ENCODE measurements at places on chromosomes 5 and 9.

DNA sequence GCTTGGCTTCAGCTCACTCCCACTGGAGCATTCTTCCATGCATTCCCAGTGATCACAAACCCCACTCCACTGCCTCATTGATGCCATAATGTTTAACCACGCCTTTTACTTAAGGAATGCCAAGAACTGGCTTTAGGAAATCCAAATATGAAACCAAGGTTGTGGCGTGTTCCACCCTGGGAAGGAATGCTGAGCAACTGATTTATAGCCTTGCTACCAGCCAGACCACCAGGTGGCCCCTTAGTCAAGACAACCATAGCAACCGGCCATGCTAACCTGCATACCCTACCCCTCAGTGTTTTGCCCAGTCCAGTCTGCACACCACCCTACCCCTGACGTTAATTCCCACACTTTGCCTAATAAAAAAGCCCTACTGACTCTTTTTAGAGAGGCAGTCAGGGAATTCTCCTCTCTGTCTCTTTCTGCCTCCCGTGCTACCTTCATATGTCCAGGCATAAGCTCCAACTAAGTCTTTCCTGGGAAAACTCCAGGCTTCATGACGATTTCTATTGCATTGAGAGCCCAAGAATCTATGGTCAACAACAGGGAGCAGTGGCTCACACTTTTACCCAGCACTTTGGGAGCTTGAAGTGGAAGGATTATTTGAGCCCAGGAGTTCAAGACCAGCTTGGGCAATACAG lies 27.0 kb upstream of the PRRC2B start:
- no peak for DNase-seq

DNA sequence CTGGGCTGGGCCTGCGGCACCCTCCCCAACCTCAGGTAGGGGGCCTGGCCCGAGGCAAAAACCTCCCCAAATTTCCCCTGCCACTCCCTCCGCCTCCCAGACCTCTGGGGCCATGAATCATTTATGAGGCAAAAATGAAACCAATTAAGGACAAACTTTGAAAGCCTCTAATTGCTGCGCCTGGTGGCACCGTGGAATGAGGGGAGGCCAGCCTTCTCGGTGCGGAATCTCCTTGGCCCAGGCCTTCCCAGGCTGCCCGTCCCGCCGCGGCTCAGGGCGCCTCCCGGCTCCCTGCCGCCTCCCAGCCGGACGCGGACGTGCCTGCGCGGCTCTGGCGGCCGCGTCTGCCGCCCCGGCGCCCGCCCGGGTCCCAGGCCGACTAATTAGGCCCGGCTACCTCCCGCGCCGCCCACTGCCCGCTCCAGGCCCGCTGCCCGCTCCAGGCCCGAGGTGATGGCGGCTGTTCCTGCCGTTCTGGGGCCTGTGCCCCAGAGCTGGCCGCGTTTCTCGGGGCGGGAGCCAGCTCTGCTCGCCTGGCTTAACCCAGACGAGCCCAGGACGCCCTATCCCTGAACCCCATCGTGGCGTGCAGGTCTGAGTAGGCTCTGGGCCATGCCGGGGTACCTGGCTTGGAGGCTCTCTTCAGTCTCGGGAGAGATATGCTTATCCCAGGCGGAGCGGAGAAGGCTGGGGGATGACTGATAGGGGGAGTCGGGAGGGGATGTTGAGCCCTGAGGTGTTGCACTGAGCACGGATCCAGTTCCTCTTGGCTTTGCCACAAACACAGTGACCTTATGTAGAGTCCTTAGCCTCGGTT lies 20.1 kb downstream of the CXXC5 start:
- DNase-seq = peak; percentile 32

DNA sequence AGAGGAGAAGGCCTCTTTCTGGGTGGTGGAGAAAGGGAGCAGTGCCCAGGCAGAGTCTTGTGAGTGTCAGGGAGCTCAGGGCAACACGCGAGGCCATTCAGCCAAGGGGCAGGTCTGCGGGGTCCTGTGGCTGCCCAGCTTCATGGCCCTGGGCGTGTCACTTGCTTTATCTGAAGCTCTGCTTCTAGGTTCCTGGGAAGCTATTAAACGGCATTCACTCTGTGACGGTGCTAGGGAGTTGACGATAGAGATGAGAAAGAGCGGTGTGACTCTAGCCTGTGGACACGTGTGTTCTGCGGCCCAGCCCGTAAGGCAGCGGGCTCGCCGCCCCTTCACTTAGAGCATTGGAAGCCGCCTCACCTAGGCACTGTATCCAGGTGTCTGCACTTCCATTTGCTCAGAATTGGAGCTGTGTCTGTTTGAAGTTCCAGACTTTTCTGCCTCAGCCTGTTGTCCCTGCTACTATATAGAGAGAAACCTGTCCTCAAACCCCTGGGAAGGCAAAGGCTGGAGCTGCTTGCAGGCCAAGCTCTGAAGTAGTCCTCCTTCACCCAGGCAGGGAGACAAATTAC lies 88.3 kb downstream of the PHF2 start:
- no peak for DNase-seq

DNA sequence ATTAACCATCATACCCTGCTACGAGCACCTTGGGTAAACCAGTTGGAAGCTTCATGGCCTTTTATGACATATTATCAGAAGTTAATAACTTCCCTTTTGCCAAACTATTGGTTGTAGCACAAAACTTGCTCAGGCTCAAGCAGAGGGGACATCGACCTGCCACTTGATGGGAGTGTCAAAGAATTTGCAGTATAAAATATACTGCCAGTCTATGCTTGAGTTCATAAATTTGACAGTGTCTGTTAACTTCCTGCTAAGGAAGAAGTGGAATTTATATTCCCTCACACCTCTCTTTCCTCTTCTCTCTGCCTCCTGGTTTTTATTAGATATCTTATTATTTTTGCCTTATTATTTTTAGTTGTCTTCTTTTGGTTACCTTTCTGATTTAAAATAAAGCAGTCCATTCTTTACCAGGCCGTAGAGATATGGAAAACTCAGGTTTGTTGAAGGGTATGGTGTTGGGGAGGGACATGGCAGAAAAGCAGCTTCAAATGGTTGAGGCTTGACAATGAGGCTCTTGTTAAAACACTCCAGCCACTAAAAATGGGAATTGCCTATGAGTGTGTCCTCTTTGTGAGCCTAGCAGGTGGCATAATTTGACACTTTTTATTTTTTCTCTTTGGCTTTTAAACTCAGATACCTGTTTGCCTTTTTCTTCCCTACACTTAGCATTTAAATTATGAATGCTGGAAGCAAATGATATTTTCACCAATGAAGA lies 298.0 kb downstream of the DOCK8 start:
- DNase-seq = no peak

DNA sequence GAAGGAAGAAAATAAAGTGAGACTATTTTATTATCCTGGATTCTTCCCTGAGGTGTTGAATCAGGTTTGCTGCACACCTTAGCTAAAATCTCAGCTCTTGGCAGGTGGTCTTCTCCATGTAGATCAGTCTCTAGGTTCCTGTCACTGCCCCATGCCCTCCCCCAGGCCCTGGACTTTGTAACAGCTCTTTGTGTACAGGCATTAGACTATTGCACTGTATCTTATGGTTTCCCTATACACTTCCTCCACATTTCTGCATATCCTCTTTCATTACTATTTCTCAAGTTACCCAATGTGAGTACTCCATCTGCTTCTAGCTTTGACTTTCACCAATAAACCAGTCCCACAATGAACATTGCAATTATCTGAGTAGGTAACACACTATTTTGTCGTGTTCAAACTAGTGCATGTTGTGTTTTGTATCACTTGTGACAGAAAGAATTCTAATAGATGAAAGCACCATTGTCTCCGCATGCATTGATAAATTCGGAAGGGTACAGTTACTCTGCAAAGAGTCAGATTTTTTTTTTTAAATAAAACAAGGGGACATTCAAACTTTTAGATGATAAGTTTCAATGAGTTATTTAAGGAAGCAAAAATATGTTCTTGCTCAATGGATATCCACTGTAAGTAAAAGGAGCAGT lies 1348.7 kb upstream of the C9orf72 start:
- no peak for DNase-seq

GRCh38 chr9:135463140-135463539 lies 16.4 kb upstream of the PPP1R26 start:
- DNase-seq = no peak

DNA sequence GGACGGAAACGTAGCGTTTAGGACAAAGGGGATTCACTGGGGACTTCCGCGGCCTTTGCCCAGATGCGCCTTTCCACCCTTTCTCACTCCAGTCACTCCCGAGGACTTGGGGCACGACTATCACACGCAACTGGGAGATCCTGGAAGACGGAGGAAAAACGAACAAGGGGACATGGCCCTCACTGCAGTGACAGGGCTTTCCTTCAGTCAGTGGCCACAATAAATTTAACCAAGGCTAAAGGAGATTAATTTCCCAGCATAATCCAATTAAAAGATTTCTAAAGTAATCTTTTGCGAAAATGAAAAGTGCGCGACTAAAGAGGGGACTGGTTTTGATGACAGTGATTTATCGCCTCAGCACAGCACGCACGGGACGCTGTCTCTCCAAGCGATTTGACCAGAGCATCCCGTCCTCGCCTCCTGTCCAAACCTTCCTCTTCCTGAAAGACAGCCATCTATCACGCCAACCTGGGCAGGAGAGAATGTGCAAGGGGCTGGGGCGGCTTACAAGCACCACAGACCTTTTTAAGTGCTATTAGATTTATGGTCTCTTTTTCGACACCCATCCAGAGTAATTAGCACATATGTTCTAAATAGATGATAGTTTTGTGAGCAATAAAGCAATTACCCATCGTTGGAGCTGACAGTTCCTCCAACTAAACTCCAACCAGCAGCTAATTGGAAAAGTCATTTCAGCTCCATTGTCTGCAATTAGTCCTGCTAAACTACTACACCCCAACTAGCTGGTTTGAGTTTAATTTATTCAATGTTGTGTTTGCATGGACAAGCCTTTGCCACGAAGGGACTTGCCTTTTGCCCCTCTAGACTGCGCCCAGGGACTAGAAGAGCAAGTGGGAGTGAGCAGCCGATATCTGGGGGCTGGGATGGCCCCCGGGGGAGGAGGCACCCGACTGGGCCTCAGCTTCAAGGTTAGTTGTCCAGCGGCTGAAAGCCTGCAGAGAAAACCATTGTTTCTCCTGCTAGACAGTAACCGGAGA lies 7.4 kb downstream of the NR2F1-AS1 start:
- DNase-seq = no peak

- no peak for DNase-seq
These were observed 112.9 kb upstream of the ACTBL2 start for GRCh38 chr5:57595523-57595991.

Measured in central memory CD4-positive, alpha-beta T cell (primary cell).